Mesothelial cell of epicardium (in vitro differentiated cells): ENCODE measurements at places on chromosomes 11 and 22. TPM values are rescaled to one million over a fixed set of nuclear protein-coding genes. Genes with fewer than 3 reads are reported as not detected.

GRCh38 chr11:35163209-35163608 lies 24.2 kb downstream of the CD44 start:
- H3K36me3 ChIP-seq: no peaks in the 10 kb centered on the region
- H3K27me3 ChIP-seq: peaks cover 20% of the 10 kb centered on the region
- H3K4me3 ChIP-seq: no peak overlapping the region
- DNase-seq: no peak
- H3K4me1 ChIP-seq: no peaks in the 10 kb centered on the region

DNA sequence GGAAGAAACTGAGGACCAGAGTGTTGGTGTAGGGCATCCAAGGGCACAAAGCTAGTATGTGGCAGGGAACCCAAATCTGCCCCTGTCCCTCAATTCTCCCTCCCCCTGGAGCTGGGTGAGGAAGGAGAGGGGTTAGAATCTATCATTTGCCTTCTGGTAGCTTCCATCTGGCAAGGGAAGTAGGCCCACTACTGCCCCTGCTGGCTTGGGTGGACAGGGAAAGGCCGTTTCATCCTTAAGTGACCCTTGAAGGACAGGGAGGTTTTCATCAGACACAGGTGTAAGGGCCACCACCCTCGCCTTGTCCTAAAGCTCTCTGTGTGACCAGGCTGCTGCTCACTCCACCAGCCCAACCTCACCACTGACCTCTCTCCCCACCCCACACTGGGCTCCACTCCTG lies 22.1 kb downstream of the NECTIN1 start:
- H3K27ac ChIP-seq: no peak overlapping the region
- H3K27me3 ChIP-seq: no peaks in the 10 kb centered on the region
- no peaks in the 10 kb centered on the region for H3K36me3 ChIP-seq
- no peak for DNase-seq
- no peak overlapping the region for H3K4me3 ChIP-seq
- peaks cover 51% of the 10 kb centered on the region for H3K4me1 ChIP-seq

- H3K4me3 ChIP-seq: no peak overlapping the region
- no peak overlapping the region for H3K27ac ChIP-seq
- peaks cover 4% of the 10 kb centered on the region for H3K36me3 ChIP-seq
- no peak for DNase-seq
- H3K4me1 ChIP-seq: no peaks in the 10 kb centered on the region
- H3K27me3 ChIP-seq: no peaks in the 10 kb centered on the region
Observed at GRCh38 chr11:86365546-86365945, 9.1 kb upstream of the CCDC81 start.

ALDH3B2 gene
- 2.5 to 3.1 TPM (median 2.7 TPM) in 3 replicates for total RNA-seq
